ENCODE measurements at places on chromosomes 6 and 20.

GRCh38 chr20:58173930-58174707 lies 54.3 kb downstream of the ANKRD60 start:
- no peak for DNase-seq

- DNase-seq, result no peak
These were observed 540.7 kb downstream of the HAO1 start for GRCh38 chr20:7399575-7399974.

DNA sequence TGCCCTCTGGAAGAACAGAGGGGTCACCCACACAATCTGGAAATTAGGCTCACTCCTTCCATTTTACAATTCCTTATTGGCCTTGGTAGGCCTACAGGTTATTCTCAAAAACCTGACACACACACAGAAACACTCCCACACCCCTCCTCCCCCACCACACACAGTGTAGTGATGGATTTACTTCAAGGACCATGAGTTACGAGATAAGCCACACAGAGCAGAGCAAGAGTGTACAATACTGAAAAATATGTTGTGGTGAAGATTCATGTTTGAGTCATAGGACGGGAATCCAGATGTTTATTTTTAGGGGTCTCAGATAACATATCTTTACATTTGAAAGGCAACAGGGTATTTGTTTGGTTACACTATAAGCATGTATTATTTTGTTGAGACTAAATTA lies 291.9 kb downstream of the PLCB1 start:
- no peak for DNase-seq

DNA sequence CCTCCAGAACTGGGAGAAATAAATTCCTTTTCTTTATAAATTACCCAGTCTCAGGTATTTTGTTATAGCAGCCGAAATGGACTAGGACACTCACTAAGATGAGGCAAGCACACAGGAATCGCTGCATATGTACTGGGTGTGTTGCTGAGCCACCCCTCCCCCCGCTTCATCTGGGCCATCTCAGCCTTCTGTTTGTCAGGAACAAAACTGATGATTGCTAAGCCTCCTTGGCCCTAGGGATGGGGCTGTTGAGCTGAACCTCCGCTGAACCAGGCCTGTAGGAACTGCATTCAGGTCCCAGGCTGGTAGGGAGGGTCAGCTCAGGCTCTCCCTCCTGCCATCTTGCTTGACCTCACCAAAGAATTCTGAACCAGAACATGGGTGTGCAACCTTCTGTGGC lies 108.6 kb downstream of the MAP3K7 start:
- DNase-seq, result no peak

GRCh38 chr20:47330933-47331708 lies 25.4 kb downstream of the ZMYND8 start:
- no peak for DNase-seq

DNA sequence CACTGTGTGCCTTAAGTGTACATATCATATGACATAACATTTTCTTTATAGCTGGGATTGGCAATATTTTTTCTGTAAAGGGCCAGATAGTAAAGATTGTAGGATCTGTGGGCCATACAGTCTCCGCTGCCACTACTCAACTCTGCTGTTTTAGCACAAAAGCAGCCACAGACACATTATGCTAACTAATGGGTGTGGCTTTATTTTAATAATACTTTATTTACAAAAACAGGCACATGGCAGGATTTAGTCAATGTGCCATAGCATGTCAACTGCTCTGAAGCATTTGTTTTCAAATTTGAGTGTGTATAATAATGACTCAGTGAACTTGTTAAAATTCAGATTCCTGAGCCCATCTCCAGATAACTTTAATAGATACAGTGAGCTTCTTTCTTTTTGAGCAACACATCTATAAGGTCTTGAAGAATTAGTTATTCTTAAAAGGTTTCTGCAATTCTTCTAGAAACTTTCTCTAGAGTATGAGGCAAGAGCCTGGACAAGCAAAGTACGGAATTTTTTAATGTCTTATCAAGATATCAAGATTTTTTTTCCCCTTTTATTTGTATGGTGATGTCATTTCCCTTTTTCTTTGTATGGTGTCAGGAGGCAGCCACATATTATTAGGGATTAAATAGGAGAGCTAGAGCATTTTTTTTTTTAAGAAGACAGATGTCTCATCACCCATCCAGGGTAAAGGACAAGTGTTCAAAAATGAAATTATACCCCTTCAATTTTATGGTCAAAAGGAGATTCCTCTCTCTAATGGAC lies 518.3 kb downstream of the DHX35 start:
- no peak for DNase-seq

GRCh38 chr20:15528391-15529111 lies 1044.7 kb downstream of the KIF16B start:
- DNase-seq, result no peak

- no peak for DNase-seq
These were observed 224.0 kb downstream of the SMOC2 start for GRCh38 chr6:168664956-168665355.

GRCh38 chr6:129679275-129679674 lies 30.7 kb downstream of the ARHGAP18 start:
- no peak for DNase-seq

DNA sequence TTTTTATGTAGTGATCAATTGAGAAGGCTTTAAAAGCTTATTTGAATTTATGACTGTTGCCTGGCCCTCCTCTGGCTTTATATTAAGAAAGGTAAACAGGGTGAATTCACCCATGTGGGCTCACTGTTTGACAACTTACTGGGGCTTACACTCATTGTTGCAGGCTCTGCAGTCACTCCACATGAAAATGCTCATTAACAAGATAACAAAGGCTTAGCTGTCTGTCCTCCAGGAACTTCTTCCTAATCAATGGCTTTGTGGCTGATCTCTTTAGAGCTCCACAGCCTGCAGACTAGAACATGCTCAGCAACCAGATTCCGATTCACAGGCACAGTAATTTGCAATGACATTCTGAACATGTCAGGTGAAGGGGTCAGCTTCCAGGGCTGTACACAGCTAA lies 323.2 kb upstream of the MAN1A1 start:
- DNase-seq, result no peak

DNA sequence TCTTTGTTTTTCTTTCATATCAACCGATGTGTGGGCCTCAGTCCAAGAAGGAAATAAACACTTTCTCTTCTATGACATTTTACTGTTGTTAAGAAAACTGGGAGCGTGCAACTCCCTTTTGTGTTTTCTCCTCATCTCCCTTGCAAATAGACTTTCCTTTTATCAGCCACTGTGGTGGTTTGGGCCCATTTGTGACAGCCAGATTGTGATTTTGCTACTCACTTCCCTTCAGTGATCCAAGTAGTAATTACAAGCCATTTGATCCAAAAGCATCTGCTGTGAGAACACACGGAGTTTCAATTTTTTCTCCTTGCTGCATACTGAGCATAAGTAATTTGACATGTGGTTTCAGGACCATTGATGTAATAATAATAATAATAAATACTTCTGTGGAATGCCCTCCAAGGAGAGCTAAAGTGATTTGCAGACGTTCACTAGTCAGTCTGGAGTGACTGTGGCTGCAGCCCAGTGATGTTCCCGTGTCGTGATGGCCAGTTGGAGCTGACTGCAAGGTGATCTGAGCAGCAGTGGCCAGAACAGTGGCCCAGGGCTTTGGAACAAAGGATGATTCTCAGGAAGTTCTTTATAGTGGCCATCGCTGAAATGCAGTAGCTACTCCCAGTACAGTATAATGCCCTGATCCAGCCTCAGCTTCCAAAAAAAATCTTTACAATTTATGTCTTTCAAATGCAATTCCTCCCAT lies 91.9 kb upstream of the CLDN20 start:
- no peak for DNase-seq

GRCh38 chr20:46349742-46350056 lies 41.4 kb upstream of the CDH22 start:
- DNase-seq, result no peak

- DNase-seq, result no peak
These were observed 458.0 kb upstream of the SOX4 start for GRCh38 chr6:21135484-21136013.

DNA sequence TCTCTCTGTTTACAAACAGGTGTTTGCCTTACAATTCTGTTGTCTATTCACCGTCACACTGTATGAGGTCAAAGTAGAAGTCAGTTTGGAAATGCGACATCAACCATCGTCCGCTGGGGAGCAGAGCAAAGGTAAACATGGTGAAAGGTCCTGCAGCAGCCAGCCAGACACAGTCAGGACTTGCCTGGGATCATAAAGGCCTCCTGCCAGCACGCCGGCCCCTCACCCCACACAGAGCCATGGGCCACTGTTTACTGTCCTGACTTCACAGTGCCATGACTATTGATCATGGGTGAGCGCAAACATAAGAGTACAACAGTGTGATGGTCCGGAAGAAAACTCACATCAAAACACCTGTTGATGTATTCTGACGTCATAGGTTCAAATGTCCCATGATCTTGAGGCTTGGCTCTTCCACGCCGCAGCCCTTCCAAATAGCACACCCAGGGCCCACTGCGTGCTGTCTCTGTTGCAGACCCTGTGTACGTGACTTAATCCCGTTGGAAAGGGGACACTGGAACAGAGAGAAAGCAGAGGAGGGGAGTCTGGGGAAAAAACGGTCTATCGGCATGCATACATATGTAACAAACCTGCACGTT lies 16.9 kb upstream of the PPP1R3G start:
- no peak for DNase-seq

- DNase-seq, result no peak
These were observed 2.6 kb downstream of the ZMYND8 start for GRCh38 chr20:47353692-47354463.

GRCh38 chr6:142325111-142325510 lies 23.3 kb downstream of the ADGRG6 start:
- no peak for DNase-seq

GRCh38 chr6:23349521-23350147 lies 776.4 kb upstream of the NRSN1 start:
- DNase-seq, result no peak

DNA sequence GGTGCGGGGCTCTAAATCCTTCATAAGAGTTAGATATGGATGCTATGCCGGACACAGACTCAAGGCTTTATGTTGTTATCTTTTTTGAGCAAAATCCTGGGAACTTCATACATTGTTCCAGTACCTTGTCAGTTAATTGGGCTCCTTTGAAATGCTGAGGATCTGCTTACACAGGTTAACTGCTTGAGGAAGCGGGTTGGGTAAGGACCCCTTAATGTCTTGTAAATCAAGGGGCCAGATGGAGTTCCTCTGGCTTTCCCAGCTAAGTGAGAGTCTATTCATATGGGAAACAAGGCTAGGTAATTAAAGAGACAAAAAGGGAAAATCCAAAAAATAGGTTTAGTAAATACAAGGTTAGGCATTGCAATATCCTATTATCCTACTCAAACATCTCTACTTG lies 141.5 kb downstream of the OR2B2 start:
- DNase-seq, result no peak

- DNase-seq, result no peak
These were observed 61.3 kb upstream of the EPB41L1 start for GRCh38 chr20:36093025-36093803.

- DNase-seq, result no peak
These were observed 660.4 kb upstream of the GJE1 start for GRCh38 chr6:141472162-141472928.

DNA sequence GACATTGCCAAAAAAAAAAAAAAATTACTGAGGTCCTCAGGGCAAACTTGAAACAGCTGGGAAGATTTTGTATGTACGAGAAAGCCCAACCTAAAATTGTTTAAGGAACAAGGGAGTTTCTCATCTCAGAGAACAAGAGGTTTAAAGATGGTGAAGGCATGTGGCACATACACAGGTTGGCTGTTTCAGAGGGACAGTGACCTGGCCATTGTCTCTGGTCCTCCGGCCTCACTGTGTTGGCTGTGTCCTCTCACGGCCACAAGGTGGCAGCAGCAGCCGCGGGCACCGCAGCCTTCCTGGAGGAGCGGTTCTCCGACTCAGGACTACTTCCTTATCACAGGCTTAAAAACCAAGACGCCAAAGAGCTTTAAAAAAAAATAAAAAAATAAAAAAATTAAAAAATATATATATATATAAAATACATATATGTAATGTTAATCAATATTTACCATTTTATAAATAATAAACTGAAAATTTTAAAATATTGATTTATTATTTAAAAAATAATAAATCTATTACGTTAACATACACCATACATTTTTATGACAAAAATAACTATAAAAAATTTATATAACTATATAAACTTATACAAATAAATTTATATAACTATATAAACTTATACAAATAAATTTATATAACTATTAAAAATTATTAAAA lies 52.8 kb downstream of the GTF2H5 start:
- DNase-seq, result no peak

DNA sequence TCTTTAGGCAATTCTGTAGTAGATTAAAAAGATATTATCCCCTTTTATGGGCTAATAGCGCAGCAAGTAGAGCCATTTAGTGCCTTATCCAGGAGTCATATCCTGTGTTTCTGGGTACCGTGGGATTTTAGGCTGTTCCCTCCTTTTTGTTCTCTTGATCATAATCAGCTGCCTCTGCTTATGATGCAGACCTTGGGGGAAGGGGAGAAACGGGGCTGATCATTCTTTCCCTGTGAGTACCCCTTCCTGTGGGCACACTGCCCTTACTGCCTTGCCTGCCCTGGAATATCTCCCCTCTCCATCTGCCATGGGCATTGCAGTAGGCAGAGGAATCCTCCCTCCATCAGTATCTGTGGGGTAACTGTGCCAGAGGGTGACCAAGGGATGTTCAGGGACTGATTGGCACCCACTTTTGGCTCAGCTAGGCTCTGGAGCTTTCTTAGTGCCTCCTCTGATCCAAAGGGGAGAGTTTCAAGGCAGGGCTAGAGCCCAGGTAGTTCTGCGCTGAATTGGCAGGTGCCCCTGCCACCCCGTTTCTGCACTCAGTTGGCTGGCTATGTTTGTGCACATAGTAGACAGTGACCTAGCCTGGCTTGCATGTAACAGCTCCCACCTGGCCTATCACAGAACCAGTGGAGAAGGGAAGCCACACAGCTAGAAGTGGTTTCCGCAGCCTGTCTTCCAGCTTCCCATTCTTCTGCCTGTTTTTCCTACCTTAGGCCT lies 103.3 kb downstream of the FIG4 start:
- DNase-seq, result no peak

GRCh38 chr20:42688576-42688975 lies 501.1 kb downstream of the PTPRT start:
- DNase-seq, result peak; percentile 6

DNA sequence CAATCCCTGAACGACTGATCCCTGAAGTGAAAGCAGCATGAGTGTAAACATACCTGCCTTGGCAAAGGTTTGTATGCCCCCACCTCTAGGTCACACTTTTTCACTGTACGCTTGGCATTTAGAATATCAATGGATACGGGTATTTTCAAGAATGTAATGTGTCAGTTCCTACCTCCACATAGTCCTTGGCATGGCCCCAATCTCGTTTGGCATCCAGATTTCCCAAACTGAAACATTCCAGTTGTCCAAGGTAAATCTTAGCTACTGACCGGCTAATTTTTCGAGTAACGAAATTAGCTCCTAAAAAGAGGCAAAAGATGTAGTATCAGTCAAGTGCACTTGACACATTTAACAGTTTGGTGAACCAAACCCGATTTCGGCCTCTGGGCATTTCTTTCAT lies 315.5 kb downstream of the GMDS start:
- no peak for DNase-seq

DNA sequence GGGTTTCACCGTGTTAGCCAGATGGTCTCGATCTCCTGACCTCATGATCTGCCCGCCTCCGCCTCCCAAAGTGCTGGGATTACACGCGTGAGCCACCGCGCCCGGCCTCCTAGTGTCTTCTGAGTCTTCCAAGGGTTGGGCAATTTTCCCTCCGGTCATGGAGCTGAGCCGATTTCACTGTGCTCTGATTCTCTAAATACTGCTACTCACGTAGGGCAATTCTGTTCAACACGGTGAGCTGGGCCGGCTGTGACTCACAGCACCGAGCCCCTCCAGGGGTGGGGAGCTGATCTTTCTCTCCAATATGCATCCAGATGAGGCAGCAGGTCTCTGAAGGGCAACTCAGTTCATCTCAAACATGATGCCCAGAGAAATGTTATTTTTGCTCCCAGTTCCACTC lies 71.6 kb upstream of the CD93 start:
- no peak for DNase-seq
